ENCODE measurements at places on chromosomes 11 and 22. TPM values are rescaled to one million over a fixed set of nuclear protein-coding genes. Genes with fewer than 3 reads are reported as not detected.

OR2AT4 gene
- polyA plus RNA-seq = not detected

TMPRSS13 gene
- polyA plus RNA-seq = 1.5 TPM

MRPL11 gene
- polyA plus RNA-seq = 30.2 TPM

ANGPTL5 gene
- 2.1 TPM for polyA plus RNA-seq

PANX3 gene
- not detected for polyA plus RNA-seq

CRYBA4 gene
- not detected for polyA plus RNA-seq

All from adipose tissue (tissue), 3 donors.